ENCODE measurements at places on chromosomes 16 and 17.

DNA sequence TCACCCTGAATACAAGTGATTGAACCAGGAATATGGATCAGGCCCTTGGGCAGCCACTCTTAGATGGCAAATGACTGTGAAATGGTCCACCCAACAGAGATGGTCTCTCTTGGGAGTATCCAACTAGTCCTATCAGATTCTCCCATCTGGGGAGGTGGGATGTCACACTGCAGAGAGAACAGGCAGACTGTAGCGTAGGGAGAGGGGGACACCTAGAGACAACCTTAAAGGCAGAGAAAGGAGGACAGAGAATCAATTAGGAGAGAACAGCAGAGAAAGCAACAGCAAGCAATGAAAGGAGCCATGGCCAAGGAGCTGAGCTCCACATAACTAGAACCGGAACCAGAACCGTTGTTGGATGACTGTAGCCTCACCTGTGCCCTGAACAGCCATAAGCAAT, 37.2 kb downstream of the IQCK start:
- no peak for DNase-seq

DNA sequence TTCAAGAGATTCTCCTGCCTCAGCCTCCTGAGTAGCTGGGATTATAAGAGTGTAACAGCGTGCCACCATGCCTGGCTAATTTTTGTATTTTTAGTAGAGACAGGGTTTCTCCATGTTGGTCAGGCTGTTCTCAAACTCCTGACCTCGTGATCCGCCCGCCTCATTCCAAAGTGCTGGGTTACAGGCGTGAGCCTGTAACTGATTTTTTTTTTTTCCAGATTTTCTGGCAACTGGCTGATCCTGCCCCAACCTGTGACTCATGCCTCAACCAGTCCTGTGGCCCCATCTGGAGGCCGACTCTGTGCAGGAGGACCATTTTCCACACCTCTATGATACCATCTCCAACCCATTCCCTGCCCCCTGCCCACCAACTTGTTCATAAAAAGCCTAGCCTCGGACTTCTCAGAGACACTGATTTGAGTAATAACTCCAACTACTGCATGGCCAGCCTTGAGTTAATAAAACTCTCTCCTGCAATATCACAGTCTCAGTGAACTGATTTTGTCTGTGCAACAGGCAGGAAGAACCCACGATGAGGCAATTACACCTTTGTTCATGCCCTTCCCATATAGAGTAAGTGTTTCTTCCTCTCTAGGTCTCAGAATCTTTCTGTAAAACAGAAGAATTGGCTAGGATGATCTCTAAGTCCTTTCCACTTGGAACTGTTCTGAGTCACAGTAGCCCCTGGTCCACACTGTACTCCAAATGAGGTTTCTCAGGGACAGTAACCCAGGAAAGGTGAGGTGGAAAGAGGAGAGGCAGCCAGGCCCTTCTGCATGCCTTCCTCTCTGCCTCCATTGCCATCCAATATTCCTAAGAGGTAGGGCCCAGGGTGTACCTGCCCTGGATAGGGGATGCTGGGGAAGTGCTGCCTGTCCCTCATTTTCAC, 8.8 kb upstream of the CNOT1 start:
- DNase-seq, result no peak

DNA sequence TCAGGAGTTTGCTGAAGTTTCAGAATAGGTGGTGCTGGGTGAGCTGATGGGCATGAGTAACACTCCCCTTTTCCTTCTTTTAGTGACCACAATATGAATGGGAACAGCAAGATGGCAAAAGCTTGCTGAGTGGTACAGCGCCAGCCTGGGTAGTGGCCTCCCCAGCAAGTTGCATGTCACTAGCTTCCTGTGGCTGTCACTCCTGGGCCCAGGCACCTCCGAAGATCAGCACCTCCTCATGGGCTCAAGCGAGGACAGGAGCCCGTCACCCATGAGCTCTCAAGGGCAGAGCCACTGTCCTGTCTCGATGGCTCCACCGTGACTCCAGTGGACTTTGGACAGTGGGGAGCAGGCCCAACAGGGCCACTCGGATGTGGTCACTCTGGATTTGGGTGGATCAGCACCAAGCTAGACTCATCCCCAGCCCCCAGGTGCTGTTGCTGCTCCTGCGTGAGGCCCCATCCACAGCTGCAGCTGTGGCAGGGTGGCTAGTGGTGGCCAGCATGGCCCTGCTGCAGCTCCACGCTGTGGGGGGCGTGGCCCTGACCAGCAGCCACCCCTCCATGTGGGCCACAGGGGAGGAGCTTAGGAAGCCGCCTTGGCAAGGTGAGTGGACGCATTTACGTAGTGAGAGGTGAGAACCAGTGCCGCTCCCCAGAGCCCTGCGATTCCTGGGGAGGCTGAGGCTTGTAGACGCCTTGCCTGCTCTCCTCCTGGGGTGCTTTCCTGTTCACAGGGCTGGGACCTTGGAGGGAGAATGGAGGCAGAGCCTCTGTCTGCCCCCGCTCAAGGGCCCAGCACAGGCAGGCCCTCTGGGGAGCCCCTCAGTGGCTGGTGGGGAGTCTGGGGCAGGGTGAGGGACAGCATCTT, 13.6 kb upstream of the DNASE1 start:
- DNase-seq, result no peak

- DNase-seq, result no peak
Observed at GRCh38 chr16:57112403-57113041, 20.1 kb downstream of the CPNE2 start.

DNA sequence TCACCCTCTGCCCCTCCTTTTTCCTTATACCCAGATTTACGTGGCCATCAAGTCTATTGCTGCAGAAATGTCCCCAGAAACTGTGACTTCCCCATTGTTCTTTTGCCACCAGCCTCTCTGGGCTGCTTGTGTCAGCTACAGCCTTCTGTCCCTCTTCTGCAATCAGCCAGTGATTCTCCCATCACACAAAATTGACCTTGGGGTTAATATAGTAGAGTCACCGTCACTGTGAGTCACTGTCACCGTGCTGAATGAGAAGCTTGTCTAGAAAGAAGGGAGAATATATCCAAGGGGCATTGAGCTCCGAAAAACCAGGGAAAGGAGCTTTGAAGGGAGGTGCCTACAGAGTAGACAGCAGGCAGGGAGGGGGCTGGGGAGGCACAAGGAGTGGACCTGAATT, 290.5 kb downstream of the HAPSTR1 start:
- DNase-seq, result no peak

DNA sequence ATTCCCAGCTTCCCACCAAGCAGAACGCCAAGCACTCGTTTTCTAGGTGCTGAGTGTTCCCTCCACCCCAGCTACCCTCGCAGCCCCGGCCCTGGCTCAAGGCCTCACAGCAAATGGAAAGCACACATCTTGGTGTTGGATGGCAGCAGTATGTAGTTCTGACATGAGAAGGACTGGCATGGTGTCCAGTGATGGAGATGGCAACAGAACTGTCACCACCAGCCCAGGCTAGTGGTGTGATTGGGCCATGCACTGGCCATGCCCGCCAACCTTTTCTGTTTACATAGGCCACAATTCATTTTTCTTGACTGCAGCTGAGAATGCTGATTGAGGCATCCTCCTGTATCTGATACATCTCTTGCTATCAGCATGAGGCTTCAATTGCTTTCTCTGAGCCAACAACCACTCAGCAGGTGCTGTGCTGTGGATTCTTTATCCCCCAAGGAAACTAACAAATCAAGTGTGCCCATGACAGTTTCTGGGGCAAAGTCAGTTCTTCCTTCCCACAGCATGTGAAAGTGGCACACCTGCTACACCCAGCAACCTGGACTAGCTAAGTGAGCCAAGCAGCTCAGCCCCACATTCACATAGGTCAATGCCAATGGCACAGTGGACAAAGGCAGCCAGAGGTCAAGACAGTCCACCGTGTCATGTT, 3.8 kb downstream of the SLC12A4 start:
- DNase-seq, result no peak

DNA sequence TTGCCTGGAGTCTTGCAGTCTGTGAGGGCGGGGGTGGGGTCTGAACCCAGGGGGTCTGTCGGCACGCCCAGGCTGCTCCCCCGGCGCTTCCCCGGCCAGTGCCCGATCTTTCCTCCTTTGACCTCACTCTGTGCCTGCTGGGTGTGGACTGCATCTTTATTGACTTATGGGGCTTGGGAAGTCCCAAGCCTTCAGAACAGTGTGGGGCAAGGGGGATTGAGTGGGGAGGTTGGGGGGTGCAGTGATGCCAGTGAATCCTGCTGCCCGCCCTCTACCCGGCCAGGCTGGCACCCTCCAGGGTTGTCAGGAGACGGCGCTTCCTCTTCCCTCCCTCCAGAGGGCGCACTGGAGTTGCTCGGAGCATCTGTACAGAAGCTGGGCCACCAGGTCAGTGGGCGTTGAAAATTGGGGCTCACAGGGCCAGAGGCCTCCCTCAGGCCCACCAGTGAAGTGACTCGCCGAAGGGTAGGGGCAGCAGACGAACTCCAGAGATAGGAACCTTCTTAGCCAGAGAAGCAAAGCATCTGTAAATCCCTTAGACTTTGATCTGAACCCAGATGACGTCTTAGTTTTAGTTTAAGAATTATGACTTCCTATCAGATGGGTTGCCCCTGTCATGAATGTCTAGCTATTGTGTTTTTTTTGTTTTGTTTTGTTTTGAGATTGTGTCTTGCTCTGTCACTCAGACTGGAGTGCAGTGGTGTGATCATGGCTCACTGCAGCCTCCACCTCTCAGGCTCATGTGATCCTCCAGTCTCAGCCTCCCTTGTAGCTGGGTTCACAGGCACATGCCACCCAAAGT, 184.8 kb upstream of the CIBAR2 start:
- DNase-seq, result peak; percentile 22

DNA sequence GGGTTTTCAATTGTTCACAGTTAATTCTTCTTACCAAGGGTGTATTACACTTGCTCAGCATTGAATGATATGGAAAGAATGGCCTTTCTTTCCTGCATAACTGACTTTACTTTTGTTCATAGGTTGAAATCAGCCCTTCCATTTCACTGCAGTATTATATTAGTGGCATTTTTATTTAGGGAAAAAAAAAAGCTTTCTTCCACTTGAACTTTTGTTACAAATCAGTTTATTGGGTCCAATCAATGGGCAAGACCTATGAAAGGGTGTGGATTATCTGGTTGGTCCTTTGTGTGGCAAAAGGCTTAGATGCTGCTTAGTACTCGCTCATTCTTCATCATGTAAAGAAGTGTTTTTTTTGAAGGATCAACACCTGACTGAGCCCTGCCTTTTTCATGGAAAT, 74.1 kb downstream of the WNT3 start:
- DNase-seq, result no peak

GRCh38 chr16:68860978-68861892, 17.9 kb downstream of the TANGO6 start:
- no peak for DNase-seq

GRCh38 chr16:87056551-87056950, 260.6 kb downstream of the C16orf95 start:
- DNase-seq, result no peak

GRCh38 chr16:89308391-89309333, 91.2 kb downstream of the ZNF778 start:
- no peak for DNase-seq

- no peak for DNase-seq
Observed at GRCh38 chr16:26601335-26601734, 465.4 kb upstream of the C16orf82 start.

DNA sequence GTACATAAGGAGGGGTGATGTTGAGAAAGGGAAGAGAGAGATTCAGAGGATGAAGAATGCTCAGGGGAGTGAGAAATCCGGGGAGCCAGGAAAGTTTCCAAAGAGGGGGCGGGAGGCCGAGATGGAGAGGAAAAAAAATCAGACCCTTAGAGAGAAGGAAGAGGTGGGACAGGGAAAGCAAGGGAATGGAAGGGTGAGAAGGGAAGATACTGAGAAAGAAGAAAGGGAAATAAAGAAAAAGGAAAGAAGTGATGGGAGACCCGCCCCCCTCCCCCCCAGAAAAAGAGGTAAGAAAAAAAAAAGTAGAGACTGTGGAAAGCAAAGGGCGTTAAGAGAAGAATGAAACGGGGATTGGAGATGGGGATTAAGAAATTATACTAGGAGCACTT, 507 bp downstream of the DYNLRB2 start:
- no peak for DNase-seq

DNA sequence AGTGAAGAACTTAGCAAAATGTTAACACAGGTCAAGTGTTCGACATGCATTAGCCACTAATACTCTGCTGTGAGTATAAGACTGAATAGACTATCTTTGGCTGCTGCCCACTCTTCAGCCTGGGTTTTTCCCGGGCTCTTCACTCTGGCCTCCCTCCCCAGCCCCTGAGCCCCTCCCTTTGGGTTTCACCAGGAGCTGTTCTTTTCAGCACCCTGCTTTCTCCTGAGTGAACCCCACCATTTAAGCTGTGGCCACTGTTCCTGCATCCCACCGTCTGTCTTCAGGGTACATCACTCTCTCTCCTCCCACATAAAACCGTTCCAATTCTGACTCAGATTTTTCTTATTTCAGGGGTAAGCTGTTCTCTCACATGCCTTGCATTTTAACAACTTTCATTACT, 92.0 kb upstream of the ASIC2 start:
- DNase-seq, result no peak

- DNase-seq, result no peak
Observed at GRCh38 chr16:79713609-79714309, 113.2 kb upstream of the MAF start.

- no peak for DNase-seq
Observed at GRCh38 chr16:75402821-75403475, 30.4 kb downstream of the CFDP1 start.

- DNase-seq, result no peak
Observed at GRCh38 chr17:2024572-2025219, 438 bp downstream of the RTN4RL1 start.

DNA sequence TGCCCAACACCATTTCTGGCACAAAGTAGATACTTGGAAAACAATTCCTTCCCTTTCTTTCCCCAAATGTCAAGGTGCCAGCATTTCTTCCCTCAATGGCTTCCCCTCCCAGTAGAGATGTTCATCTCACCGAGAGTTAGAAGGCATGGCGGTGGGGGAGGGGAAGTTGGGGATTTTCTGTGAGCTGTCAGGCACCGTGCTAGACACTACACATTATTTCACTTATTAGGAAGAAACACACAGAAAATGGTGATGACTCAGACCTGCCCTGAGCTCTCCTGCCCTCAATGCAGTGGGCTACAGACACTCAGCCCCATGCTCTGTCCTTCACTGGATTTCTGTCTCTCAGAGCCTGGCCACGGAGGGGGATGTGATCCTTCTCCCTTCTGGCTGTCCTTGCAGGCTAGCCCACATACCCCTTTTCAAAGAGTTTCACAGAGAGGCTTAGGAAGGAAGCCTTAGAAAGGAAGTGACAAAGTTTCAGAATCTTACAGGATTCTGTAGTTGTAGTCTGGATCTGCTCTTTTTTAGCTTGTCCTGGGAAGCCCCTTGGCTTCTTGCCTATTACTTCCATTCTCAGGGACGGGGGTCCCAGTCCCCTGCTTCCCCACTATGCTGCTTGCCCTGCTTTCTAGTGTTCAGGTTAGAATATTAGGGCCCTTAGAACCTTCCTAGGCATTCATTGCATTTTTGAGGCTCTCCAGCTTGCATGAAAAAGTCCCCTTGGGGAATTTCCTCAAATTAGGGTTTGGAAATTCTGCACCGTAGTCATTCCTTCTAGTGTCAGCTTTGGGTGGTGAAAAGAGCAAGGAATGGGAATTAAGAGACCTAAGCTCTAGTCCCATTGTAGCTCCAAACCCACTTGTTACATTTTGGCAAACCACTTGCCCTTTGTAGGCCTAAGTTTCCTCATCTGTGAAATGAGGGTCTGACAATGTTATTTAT, 12.2 kb upstream of the CCL5 start:
- DNase-seq, result no peak

Measured in activated T-helper 1 cell treated with anti-CD3 and anti-CD28 coated beads, Interleukin-2, amount 50 U/mL, for 16 hours (primary cell).